ENCODE measurements at places on chromosomes 5 and 9.

DNA sequence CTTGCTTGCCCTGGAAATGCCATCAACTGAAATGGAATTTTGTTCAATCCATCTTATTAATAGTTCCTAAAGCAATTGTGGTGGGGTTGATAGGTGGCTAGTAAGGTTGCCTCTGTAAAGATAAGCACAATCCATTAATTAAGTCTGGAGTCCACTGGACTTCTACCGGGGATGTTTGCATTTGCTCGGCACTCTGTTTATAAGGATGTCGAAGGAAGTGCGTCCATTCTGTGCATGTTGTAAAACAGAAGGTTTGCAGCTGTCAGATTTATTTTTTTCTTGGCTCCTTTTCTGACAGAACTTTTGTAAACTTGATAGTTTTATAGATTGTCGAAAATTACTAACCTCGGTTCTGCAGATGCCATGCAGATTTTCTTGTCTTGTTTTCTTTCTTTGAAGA, 12.8 kb upstream of the TNFAIP8 start:
- no peak for DNase-seq

GRCh38 chr5:156420665-156421064, 93.7 kb downstream of the SGCD start:
- no peak for DNase-seq

DNA sequence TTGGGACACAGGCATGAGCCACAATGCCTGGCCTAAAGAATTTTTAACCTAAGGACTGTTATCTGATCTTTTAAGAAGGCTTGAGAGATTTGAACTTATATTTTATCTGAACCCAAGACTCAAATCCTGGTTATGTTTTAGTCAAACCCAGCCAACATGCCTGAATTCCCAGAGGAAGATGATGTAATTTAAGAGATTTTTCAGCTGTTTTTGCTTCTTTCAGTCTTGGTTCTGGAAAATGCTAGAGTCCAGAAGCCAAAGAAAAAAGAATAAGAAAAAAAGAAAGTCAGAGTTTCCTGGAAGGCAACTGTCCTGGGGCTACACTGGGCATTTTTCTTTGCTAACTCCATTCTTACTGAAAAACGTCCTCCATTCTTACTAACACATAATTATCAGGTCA, 85.8 kb downstream of the SNX18 start:
- no peak for DNase-seq

GRCh38 chr9:134213508-134213850, 49.1 kb upstream of the RNU6ATAC start:
- no peak for DNase-seq

GRCh38 chr5:93302711-93303110, 278.3 kb downstream of the NR2F1-AS1 start:
- DNase-seq, result no peak

DNA sequence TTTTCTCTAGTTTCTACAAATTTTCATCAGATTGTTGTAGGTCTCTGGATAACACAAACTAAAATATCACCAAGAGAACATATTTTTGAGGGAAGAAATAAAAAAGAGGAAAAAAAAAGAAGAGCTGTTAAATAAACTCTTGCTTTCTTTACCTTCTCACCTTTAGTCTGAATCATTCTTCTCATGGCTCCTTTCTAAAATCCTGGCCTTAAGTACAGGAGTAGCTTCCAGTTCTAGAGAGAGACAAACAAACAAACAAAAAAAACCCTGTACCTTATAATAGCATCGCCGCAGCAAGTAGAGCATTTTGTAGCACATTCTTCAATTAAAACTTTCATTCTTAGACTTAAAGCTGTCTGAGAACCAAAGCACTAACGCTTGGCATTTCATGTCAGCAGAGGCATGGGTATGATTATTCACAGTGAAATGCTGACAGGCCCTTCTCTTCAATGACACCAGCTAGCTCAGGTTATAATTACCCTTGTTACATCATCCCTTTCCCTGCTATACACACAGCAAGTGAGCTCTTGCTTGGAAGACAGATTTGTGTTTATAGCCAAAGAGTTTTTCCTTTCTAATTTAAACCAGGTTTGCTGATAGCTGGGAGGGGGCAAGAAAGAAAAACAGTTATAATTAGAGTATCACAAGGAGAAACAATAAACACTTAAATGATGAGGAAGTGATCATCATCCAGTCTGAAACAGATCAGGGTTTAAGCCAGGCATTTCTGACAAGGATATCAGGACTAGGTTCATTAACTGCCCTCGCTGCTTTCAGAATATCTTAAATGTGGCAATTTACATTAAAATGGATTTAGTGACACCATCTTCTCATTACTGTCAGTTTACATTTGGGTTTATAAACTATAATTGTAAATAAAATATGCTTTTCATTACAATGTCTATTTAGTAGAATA, 510.9 kb upstream of the ZNF608 start:
- DNase-seq, result no peak

DNA sequence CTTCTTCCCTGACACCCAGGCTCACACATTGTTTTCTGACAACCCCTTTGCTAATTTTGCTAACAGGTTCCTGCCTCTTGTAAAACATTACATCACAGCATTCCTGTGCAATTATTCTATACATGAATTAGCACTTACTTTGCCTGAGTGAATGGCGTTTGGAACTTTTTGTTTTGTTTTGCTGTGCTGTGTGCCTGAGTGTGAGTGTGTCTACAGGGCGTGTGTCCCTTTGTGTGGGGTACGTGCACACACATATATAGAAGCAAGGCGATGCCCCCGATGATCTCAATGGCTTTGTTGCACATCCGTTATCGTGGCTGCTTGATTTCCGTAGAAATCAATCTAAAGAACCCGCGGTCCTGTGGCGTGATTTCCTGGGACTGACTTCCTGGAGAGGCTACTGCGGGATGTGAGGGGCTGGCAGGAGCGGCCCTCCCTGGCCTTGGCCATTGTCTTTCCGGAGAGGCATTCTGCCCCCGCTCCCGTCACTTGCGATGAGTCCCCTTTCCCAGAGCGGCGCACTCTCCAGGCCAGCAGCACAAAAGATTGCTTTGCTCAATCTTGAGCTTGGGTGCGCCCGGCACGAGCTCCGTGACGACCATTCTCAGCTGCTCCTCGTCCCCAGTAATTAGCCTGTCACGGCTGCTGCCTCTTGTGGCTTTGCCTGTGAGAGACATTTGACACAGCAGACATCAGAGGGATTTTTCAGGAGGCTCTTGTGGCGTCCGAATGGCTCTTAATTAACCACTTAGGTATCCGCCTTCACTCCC, 398.1 kb upstream of the IRX1 start:
- no peak for DNase-seq

DNA sequence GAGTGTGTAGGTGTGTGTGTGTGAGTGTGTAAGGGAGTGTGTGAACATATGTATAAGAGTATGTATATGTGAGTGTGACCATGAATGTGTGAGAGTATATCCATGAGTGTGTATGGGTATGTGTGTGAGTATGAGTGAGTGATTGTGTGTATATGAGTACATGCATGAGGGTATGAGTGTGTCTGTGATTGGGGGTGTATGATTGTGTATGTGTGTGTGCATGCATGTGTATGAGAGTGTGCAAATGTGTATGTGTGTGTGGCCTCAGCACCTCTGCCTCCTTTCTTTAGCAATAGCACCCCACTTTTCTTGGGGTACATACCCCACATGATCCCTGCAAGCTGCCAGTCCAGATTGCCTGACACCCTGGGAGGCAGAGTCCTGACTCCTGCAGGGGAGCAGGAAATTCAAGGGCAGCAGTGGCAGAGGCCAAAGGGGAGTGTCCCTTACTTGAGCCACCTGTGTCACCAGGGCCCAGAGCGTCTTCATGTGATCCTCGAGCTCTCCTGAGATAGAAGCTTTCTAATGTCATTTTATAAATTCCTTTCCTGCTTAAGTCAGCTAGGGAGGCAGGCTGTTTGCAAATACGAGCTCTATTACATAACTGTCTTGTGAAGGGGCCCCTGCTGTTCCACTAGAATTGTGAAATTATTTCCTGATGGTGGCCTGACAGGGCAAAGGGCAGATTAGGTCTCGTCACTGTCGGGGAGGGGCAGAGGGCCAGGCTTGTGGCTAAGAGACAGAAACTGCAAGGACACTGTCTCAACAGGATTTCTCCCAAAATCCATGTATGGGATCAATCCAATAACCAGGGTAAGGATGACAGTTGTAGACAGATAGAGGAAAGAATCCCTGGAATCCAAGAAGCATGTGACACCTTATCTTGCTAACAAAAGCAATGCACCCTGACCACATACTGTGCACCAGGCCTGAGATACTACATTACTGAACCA, 389.1 kb downstream of the GADD45G start:
- no peak for DNase-seq

- no peak for DNase-seq
Observed at GRCh38 chr5:77398458-77398857, 93.7 kb downstream of the WDR41 start.

- DNase-seq, result no peak
Observed at GRCh38 chr5:126847456-126847820, 70.5 kb downstream of the LMNB1 start.

GRCh38 chr5:88679638-88680037, 203.3 kb downstream of the MEF2C start:
- no peak for DNase-seq

DNA sequence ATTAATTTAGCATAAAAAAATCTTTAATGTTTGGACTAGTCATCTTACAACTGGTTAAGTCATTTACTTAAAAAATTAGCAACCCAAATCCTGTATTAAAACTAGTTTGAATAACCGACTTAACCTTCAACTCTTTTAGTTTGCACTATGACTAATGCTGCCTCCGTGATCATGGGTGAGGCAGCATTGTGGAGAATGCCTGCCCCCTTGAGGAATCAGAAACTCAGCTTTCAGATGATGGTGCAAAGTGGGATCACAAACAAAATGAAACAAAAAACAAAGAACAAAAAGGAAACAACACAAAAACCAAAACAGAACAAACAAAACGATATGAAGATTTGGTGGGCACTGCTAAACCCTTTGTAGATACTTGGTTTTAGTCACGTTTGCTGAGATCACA, 127.0 kb upstream of the PALM2AKAP2 start:
- DNase-seq, result no peak

DNA sequence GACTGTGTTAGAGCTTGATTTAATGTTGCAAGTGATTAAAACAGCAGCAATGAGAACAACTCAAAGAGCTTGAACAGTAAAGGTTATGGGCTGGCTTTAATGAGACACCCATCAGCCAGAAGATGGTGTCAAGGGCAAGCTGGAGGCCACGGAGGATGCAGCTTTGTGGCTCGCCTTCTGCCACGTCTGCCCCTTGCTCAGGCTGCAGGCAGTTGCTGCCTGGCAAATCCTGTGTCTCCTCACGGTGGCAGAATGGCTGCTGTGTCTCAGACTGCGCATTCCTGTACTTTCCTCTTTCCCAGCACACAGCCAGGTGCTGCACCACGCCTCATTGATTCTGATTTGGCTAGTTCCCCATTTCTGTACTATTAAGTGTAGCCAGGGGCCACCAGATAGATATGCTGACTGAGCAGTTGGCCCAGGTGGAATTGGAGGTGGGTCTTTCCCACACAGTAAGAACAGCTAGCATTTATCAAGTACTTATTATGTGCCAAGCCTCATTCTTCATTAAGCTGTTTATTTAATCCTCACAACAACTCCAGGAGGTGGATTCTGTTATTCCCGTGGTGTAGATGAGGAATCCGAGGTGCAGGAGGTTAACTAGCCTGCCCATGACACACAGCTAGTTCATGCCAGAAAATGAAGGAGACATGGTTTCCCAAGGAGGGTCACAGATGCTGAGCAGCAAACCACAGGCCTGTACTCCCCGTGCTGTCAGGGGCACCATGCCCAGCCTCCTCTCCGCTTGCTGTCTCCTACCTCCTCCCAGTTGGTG, 3.5 kb downstream of the NXNL2 start:
- DNase-seq, result no peak

DNA sequence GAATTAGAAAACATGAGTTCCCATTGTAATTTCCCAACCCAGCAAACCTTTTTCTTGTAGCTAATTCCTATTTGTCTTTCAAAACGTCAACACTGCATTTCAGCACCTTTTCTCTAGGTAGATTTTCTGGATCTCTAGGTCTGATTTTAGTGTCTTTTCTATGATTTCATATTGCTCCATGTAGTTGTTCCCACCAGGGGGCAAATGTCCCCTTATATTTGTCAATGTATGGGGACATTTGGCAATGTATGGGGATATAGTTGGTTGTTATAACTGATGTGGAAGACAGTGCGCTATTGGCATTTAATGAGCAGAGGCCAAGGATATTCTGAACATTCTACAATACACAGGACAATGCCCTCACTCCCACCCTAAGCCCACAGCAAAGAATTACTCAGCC, 273.9 kb upstream of the ADRA1B start:
- DNase-seq, result no peak

- no peak for DNase-seq
Observed at GRCh38 chr5:81154725-81155124, 78.4 kb upstream of the CKMT2 start.

DNA sequence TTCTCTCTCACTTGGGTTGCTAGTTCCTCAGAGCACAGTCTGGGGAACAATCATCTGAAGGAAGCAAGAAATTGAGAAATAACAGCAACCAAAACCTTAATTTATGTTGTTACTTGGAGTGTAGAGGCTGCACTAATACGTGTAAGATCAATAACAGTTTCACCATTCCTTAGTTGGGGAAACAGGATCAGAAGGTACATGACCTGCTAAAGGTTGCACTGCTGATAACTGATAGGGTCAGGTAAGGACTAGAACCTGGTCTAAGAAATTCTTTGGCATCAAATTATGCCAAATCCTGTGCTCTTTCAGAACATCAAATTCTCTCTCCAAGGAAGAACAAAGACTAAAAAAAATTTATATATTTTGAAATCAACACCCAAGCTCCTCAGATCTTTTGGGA, 278.6 kb upstream of the C9orf72 start:
- DNase-seq, result no peak

DNA sequence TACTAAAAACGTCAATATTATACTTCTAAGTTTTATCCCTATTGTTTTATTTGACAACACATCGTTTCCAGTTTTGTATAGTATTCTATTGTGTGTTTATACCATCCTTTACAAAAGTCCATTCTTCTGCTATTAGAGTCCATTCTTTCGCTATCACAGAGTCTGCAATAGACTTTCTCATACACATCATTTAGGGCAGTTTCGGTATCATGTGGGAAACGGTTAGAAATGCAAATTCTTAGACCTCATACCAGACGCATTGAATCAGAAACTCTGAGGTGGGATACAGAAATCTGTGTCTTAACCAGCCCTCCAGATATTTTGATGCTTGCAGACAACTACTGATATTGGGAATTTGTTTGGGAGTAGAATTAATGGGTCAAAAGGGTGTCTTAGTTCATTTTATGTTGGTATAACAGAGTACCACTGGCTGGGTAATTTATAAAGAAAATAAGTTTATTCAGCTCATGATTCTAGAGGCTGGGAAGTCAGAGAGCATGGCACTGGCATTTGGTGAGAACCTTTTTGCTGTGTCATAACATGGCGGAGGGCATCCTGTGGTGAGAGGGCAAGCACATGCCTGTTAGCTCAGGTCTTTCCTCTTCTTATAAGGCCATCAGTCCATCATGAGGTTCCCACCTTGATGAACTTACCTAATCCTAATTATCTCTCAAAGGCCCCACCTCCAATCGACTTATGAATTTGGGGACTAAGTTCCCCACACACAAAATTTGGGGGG, 21.1 kb downstream of the CARTPT start:
- no peak for DNase-seq

DNA sequence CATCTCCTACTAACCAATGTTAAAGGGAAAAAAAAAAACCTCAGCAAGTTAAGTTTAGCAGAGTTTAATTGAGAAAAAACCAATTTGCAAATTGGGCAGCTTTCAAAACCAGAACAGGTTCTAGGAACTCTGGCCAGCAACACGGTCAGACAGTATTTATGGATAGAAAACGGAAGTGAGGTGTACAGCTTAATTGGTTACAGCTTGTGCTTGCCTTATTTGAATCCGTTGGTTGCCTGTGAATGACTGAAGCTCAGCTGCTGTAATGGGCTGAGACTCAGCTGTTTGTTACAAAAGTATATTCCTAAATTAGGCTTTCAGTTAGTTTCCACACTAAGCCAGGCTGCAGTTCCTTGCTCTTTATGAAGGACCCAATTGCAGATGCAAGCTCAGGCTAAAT, 217.0 kb downstream of the SREK1 start:
- no peak for DNase-seq
